ENCODE measurements at places on chromosomes 5 and 9.

GRCh38 chr9:86978922-86979474 is 31.7 kb upstream of the GAS1 start:
- no peak for DNase-seq

GRCh38 chr9:120913647-120914264 is 12.8 kb downstream of the TRAF1 start:
- DNase-seq = no peak

- peak; percentile 72 for DNase-seq
Measured at GRCh38 chr9:134623258-134624066, 18.1 kb upstream of the COL5A1 start.

- DNase-seq = peak; percentile 74
Measured at GRCh38 chr5:141512390-141512910, 23.6 kb downstream of the PCDHGC5 start.

DNA sequence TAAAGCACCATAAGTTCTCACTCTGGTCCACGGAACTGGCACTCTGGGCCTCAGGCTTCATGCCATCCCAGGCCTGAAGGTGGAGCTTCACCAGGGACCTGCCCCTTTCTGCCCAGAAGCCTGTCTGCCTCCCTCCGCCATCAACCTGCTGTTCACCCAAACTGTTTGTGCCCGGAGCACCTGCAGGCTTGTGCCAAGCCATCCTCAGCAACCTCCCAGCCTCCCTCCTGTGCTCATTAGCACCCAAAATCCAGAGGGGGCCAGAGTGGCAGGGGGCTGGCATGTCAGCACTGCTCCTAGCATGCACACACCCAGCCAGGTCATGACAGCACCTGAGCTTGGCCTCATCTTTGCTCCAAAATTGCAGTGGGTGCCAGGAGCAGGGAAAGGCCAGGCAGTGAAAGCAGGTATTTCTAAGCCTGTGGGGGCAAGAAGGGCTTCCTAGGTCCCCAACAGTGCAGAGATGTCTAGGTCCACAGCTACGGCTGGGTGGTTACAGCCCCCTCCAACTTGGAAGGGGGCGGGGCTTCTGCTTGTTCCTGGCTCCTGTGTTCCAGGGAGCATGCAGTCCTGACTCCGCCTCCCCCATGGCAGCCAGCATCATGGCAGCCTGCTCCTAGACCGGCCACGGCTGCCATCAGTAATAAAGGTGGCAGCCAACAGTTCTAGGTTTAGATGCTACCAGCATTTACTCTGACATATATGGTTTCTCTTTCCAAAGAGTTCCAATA is 85.1 kb downstream of the GIN1 start:
- no peak for DNase-seq

DNA sequence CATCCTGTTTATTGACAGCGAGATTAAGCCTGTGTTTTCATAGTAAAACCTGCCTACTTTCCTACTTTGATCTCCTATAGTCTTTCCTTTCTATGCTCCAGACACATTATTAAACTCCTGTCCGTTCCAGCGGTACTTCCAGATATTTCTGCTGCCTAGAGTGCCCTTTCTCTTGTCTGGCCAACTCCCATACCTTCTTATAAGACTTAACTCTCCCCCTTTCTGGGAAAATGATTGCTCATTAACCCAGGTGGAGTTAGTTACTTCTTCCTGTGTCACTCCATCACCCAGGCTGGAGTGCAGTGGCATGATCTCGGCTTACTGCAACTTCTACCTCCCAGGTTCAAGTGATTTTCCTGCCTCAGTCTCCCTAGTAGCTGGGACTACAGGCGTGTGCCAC is 33.1 kb downstream of the KDM4C start:
- no peak for DNase-seq

GRCh38 chr5:14880688-14881087 is 9.1 kb upstream of the ANKH start:
- DNase-seq = no peak

- DNase-seq = no peak
Measured at GRCh38 chr5:18119156-18119785, 485.0 kb downstream of the TAF11L14 start.

GRCh38 chr5:9188131-9188530 is 357.7 kb downstream of the SEMA5A start:
- DNase-seq = peak; percentile 42

- DNase-seq = no peak
Measured at GRCh38 chr5:77033338-77033737, 3.1 kb downstream of the AGGF1 start.

DNA sequence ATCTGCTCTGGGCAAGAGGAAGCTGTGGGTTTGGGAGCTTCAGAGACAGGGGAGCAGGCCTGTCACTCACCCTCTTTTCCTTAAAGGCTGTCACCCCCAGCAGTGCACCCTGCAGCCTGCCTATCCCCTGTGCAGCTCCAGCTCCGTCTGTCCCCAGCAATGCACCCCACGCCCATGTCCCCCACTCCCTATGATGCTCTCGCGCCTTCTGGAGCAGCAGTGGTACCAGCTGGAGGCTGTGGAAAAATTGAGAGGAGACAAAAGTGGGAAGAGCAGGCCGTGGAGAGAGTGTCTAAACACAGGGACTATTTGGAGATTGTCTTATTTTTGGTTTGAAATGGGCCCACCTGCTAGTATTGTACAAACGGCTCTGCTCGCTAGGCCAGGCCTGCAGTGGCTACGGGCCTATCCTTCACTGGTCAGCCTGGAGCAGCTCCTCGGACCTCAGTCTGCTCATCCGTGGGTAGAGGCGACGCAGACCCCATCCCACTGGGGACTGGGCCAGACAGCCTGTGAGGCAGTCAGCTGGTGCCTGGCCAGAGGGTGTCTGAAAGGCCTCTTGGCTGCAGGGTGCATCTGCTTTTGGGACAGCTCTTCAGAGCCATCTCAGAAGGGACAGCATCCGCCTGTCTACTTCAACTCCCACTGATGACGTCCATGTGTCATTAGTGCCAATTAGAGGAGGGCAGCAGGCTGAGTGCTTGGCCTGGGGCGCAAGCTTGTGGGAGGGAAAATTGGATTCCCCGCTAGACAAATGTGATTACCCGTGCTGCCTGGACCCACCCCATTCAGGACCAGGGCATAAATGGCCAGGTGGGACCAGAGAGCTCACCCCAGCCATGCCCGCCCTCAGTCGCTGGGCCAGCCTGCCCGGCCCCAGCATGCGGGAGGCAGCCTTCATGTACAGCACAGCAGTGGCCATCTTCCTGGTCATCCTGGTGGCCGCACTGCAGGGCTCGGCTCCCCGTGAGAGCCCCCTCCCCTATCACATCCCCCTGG is at the start of gene DBH:
Gene DBH (plus strand): TSS at position 831 of the 999 bp plus-strand sequence. CDS start 9 bp downstream, at position 840.
- DNase-seq = no peak

DNA sequence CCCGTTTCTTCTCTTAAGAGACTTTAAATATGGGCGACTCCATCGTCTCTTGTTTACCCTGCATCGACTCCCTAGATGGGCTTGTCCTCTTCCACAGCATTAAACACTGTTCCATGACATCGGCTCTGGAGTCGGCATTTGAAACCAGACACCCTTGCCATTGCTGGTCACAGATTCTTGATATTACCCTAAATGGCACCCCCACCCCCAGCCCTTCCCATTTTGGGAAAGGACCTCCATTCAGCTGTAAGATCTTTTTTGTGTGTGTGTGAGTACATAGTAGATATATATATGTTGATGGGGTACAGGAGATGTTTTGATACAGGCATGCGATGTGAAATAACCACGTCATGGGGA is 51.1 kb upstream of the SH3PXD2B start:
- DNase-seq = no peak

GRCh38 chr5:52339285-52339684 is 448.4 kb upstream of the ITGA1 start:
- no peak for DNase-seq

GRCh38 chr9:96738147-96739027 is 39.5 kb downstream of the ZNF510 start:
- no peak for DNase-seq

- no peak for DNase-seq
Measured at GRCh38 chr9:116555119-116555518, 132.0 kb upstream of the TRIM32 start.

GRCh38 chr5:15499528-15500324 is at the start of gene FBXL7:
Gene FBXL7 (plus strand): TSS chr5:15500180.
- peak; percentile 93 for DNase-seq

- no peak for DNase-seq
Measured at GRCh38 chr9:70488793-70489105, 74.3 kb upstream of the KLF9 start.

GRCh38 chr5:101370181-101370580 is 467.1 kb upstream of the ST8SIA4 start:
- DNase-seq = no peak

- DNase-seq = peak; percentile 39
Measured at GRCh38 chr5:159749146-159749545, 167.1 kb upstream of the ADRA1B start.

DNA sequence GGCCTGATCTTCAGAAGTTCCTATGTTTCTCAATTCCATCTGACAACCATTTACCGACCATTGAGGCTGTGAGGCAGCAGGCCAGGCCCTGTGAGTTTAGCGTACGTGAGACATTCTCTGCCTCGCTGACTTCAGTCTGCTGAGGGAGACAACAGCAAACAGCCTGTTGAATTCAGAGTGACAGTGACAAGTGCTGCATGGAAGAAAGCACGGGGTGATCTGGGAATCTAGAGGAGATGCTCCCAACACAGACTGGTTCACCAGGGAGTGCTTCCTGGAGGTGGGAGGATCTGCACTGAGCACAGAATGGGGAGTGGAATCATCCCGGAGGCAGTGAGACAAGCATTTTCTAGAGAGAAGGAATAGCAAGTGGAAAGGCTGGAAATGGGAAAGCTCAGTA is 10.0 kb upstream of the DDX41 start:
- no peak for DNase-seq

DNA sequence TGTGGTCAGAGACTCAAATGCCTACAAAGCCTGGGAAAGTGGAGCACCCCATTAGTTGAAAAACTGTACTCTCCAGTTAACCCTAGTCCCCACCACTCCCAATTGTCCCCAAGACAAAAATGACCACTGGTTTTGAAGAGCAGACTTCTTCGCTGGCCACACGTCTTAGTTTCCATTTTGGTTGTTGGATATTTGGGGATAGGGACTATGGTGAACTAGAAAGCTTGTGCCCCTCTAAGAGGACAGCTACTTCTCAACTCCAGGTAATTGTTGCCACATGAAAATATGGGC is 109.4 kb upstream of the SPRY4 start:
- no peak for DNase-seq

GRCh38 chr9:79060766-79061165 is 511.0 kb upstream of the TLE4 start:
- no peak for DNase-seq

GRCh38 chr9:113484258-113484730 is 20.8 kb downstream of the RGS3 start:
- no peak for DNase-seq

DNA sequence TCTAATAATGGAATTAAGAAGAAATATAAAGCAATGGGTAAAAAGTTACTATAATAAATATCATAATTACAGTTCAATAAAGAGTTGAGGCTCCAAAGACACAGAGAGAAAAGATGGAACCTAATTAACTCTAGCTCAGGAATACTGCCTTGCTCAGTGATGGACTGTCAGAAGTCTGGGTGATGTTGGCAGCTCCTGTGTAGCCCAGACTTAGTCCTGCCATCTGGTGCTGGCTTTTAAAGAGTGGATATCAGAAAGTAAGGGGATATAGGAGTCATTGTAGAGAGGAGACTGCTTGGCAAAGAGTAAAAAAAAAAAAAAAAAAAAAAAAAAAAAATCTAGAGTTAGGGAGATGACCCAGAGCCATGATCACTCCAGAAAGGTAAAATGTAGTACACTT is 551.9 kb upstream of the DMAC1 start:
- no peak for DNase-seq

DNA sequence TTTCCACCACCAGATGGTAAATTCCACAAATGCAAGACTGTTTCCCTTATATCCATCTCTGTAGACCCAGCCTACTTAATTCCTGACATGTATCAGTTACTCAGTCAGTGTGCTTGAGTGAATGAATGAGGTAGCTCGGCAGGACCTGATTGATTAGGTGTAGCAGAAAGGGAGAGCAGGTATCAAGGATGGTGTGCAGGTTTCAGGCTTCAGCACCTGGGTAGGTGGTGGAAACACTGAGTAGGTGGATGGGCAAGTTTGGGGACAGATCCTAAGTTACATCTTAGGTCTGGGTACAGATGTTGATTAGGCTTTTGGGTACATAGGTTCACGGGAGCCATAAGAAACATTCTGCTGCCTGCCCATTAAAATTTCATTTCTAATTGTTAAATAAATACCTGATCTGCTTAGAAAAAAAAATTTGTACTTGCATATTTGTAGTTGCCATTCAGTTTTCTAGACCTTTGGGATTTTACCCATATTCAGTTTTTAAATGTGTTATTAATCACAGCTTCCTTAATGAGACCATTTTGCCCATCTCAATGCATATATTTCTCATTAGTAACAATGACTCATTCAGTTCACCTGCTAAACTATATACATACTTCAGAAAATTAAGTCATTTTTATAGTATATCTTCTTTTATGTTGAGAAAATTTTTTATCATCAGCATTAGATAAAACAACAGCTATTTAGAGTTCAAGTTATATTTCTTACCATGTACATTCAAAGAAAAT is 111.8 kb downstream of the INIP start:
- DNase-seq = no peak

- no peak for DNase-seq
Measured at GRCh38 chr5:179256328-179257175, 88.7 kb downstream of the ADAMTS2 start.

- DNase-seq = peak; percentile 74
Measured at GRCh38 chr9:2494562-2494961, 127.0 kb upstream of the VLDLR start.

DNA sequence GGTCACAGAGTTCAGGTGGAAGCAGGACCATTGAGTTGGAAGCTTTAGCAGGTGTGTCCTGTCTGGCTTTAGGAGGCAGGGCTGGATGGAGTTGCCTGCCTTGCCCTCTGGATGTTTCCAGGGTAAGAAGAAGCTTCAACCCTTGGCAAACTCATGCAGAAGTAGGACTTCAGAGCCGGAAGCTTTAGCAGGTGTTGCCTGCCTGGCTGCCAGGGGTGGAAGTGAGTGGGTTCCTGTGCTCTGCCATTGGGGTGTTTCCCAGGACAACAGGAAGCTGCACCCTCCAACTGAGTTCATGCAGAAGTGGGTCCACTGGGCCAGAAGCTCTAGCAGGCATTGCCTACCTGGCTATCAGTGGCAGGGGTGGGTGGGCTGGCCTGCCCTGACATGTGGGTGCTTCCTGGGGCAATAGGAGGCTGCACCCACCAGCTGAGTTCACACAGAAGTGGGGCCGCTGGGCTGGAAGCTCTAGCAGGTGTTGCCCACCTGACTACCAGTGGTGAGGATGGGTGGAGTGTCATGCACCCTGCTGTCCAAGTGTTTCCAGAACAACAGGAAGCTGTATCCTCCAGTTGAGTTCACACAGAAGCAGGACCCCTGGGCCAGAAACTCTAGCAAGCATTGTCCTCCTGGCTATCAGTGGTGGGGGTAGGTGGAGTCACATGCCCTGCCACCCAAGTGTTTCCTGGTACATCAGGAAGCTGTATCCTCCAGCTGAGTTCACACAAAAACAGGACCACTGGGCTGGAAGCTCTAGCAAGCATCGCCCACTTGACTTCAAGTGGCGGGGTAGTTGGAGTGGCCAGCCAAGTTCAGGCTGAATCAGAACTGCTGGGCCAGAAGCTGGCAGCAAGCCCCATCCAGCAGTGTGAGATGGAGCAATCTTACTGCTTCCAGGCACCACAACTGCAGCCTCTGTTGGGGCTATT is 24.6 kb downstream of the LOX start:
- peak; percentile 18 for DNase-seq
